ENCODE measurements at places on chromosomes 2 and 18.

- DNase-seq = peak; percentile 23
These were observed 803.6 kb upstream of the FANCL start for GRCh38 chr2:59044736-59045135.

DNA sequence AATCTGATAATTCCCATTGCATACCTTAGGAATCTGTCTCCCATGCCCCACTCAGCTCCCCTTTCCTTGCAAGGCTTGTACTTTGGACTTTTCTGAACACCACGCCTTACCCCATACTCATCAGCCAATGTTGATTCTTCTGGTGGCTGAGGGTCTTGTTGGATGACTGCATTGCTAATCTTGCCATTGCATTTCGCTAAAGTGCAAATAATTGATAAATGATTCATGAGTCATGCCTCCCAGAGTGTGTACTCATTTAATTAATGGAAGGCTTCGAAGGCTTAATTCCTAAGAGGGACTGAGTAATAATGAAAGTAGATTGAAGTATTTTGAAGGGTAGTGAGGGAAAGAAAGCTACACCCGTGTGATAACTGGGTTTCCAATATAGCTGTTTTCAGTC is 28.0 kb upstream of the PPP1R1C start:
- no peak for DNase-seq

DNA sequence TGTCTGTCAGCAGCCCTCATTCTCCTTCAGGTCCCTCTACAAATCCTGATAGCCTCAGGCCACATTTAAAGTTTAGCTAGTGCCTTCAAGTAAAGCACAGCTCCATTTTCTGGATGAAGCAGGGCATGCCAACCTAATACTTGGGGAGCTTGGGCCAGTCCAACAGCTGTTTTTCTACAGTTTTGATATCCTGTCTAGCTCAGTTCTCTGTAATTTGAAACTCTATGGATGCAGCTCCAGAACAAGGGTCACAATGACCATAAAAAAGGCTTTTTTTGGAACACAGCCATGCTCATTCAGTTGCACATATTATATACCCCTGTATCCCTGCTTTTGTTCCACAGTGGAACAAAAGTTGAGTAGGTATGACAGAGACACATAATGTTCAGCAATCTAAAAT is 373.5 kb downstream of the SUCLG1 start:
- DNase-seq = no peak

DNA sequence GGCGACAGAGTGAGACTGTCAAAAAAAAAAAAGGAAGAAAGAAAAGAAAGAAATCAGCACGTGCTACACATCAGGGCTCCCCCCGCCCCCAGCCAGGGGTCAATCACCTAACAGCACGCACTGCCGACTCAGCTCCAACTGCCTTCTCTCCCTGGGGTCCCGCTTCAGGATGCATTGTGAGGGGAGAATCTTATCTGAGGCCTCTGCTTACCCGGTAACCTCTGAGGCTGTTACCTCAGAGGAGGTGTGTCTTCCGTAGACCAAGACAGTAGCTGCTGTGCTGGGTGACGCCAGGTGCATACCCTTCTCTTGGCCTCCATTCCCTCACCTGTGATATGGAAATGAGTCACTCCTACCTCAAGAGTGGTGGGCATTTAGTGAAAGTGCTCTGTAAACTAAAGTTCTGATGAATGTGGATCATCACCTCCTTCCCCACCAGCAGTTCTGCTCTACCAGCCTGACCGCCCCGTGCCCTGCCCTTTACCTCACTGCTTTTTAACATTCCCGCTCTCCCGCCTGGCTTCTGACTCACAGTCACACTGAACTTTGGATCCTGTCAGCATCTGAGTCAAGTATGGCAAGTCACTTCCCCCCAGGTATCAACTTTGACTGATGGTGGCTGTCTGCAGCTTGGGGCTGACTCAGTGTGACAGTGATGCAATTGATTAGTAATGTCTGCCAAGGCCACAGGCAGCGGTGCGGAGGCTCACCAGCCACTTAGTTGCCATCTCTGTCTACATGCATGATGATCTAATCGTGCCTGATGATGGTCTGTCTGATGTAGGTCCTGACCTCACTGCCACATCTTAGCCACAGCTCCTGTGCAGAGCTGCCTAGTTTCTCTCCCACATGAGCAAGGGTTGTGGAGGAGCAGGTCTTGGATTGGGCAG is 20.1 kb downstream of the ARID5A start:
- no peak for DNase-seq

- DNase-seq = no peak
These were observed 444.7 kb downstream of the THSD7B start for GRCh38 chr2:137210039-137210438.

DNA sequence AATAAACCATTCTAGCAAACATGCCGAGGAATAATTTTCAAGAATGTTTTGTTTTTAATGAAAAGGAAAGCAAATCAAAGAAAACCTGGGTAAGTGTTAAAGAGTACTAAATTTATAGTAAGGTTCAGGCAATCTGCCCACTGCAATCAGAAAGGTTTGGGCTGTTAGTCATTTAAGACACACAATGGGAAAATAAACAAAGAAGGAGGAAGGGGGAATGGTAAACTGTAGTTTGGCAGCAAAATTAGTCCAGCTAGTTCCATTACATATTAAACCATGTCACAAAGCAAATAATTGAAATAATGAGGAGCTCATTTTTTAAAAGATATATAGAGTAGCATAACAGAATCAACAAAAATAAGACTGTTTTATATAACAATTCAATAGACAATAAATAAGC is 87.5 kb upstream of the COPS8 start:
- no peak for DNase-seq

- DNase-seq = no peak
These were observed 79.6 kb downstream of the SUMO1 start for GRCh38 chr2:202158796-202159195.

DNA sequence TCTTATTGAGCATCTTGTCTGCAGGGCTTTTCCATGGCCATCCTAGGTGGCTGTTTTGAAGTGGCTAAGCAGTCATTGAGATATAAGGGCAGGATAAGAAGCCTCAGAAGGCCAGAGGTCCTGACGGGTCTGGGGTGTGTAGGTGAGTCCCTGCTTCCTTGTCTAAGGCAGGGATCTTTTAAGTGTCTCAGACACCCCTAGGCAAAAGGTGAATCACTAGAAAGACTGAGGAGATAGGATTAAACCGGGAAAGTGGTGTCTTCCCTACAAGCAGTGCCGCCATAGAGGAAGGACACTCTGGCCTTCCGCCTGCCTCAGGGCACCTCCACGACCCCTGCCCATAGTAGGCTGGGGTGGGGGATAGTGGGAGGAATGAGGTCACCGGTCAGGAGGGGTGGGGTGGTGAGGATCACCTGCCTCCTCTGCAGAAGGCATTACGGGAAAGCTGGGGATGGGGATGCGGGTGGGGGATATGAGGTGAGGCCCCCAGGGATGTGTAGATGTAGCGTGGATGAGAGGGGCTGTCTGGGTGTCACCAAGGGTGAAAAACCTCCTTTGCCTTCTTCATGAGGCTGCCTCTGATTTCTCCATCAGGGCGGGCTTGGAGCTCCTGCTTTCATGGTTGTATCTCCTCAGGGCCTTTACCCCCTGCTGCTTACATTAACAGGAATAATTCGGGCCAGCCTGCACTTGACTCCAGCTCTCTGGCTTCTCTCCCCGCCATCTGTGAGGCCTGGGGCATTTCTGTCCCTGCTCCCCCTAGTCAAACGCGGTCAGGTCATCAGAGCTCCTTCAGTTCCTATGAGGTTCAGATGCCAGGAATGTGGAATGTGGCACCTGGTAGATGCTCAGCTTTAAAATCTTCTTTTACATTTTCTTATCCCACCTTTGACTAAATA is 244.0 kb downstream of the DYSF start:
- no peak for DNase-seq

GRCh38 chr2:144682248-144682647 is 162.3 kb upstream of the ZEB2 start:
- DNase-seq = peak; percentile 64

- no peak for DNase-seq
These were observed 75.0 kb downstream of the TPO start for GRCh38 chr2:1488181-1488671.

- no peak for DNase-seq
These were observed 14.4 kb upstream of the EGR4 start for GRCh38 chr2:73307720-73308119.

DNA sequence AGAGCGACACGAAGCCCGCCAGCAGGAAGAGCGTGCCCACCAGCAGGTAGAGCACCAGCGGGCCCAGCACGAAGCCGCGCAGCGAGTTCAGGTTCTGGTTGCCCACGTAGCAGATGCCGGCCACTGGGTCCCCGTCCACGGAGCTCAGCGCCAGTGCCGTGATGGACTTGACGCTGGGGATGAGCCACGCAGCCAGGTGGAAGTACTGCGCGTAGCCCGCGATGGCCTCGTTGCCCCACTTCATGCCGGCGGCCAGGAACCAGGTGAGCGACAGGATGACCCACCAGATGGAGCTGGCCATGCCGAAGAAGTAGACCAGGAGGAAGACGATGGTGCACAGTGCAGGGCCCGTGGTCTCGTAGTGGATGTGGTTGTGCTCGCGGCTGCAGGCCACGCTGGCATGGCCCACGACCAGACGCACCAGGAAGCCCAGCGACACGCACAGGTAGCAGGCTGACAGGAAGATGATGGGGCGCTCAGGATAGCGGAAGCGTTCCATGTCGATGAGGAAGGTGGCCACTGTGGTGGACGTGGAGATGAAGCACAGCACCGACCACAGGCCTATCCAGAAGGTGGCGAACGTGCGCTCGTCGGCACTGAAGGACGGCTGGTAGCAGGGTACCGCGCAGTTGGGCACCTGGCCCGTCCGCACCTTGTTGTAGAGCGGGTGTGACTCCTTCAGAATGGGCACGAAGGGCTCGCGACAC is 2.1 kb downstream of the FZD5 start:
- peak; percentile 53 for DNase-seq

GRCh38 chr2:111671426-111672150 is 212.4 kb downstream of the ANAPC1 start:
- no peak for DNase-seq

DNA sequence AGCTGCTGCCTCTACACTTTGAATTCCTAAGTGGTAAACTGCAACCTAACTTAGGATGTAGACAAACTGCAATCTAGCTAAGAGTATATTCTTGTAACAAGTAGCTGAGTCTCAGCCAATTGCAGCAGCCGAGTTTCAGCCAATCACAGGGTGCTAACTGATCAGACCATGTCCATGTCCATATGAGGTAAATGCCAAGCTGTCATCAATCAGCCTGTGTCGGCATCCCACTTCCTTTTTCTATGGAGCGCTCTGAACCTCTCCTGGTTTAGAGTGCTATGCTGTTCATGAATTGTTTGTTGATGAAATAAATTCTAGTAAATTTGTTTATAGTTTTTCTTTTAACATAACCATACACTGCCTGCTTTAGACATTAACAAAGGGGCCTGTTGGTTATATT is 408.8 kb downstream of the NBAS start:
- no peak for DNase-seq

DNA sequence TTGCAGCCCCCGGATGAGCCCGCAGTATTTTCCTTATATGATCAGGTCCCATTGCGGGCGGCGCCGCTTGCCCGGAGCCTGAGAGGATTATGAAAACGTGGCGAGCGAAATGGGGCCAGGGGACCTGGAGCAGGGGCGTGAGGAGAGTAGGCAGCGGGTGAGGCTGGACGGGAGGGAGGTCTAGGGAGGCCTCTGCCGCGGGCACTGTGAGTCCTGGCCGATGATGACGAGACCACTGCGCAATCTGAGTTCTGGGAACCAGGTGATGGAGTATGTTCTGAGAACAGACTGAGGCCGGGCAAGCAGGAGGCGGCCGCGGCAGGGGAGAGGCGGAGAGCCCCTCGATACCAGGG is 790 bp upstream of the ACAA2 start:
- peak; percentile 67 for DNase-seq

DNA sequence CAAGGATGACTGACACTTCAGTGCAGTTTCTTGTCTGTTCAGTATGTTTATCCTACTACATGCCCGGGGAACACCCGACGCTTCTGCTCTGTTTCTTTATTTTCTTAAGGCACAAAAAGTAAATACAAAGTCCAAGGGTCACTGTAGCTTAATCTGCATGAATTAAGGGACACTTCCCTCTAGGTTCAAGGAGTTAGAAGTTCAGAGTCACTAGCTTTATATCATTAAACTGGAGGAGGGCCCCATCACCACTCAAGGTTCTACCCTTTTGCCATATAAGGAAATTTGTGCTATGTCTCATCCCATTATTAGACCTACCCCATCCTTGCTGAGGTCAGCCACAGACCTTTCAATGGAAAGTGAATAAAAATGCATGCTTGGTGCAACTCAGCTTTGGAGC is 27.6 kb upstream of the RMDN2 start:
- DNase-seq = no peak

DNA sequence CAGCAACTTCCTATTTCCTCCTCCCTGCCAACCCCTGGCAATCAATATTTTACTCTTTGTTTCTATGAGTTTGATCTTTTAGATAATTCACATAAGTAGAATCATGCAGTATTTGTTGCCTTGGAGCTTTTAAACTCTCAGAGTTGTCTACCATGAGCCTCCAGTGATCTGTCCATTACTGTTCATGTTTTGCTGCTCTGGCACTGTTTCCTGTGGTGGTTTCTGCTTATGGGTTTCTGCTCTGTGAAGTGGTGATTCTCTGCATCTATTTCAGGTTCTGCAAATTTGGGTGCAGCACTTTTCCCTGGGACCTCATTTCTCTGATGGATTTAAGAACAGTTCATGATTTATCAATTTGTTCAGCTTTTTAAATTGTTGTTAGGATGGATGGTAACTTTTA is 908.1 kb upstream of the FANCL start:
- DNase-seq = no peak

DNA sequence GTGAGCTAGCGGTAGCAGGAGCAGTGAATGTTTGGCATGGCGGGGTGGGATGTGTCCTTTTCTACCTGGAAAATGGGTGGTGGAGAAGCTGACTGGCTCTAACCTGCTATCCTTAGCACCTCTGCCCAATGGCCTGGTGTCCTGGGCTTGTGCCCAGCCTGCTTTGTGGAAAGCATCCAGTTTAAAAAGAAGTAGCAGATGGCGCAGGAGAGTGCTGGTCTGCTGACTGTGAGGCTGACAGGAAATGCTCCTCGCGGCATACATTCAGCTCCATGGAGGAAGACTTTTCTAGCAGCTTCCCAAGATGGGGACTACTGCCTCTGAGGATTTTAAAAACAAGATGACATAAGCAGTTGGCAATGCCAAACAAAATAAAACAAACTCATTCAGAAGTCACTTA is 56.2 kb upstream of the LYPD6B start:
- no peak for DNase-seq

DNA sequence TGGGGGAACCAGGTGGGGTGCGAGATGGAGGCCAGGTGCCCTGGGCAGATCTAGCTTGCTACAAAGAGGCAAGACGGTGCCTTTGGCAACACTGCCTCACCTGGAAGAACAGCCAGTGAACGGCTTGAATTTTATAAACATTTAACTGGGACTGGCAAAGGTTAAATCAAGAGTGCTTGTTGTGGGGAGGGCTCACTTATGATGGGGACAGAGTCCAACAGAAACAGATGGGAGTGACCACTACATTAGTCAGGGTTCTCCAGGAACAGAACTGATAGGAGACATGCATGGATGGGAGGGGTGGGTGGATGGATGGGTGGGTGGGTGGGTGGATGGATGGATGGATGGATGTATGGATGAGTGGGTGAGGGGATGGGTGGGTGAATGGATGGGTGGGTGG is 19.2 kb downstream of the ODC1 start:
- DNase-seq = no peak

GRCh38 chr18:48600456-48601090 is 61.7 kb downstream of the CTIF start:
- DNase-seq = no peak

- DNase-seq = no peak
These were observed 520.1 kb downstream of the LRP1B start for GRCh38 chr2:141610564-141611175.

Data from hematopoietic multipotent progenitor cell treated with erythropoietin and hydrocortisone succinate and interleukin-3 and kit ligand, for 6 days (in vitro differentiated cells).